ENCODE measurements at places on chromosomes 6 and 20. TPM values are rescaled to one million over a fixed set of nuclear protein-coding genes. Genes with fewer than 3 reads are reported as not detected.

The TP53TG5 gene
- not detected for total RNA-seq

The JPH2 gene
- 5.3 TPM for total RNA-seq

The MCHR2 gene
- total RNA-seq = not detected

The NINL gene
- 6.0 TPM for total RNA-seq

The CFAP61 gene
- total RNA-seq = not detected

The ULBP2 gene
- total RNA-seq = 0.94 TPM

The MEP1A gene
- total RNA-seq = not detected

The SLC16A10 gene
- not detected for total RNA-seq

The VGLL2 gene
- not detected for total RNA-seq

The CST1 gene
- total RNA-seq = not detected

The SSR1 gene
- total RNA-seq = 68.9 TPM

The HELZ2 gene
- 22.2 TPM for total RNA-seq

The UBD gene
- not detected for total RNA-seq

The RTEL1 gene
- total RNA-seq = 7.3 TPM

The SYNE1 gene
- total RNA-seq = 49.7 TPM

The GTSF1L gene
- not detected for total RNA-seq

The TRIM10 gene
- total RNA-seq = not detected

The PHIP gene
- total RNA-seq = 10.0 TPM

The MGME1 gene
- total RNA-seq = 1.5 TPM

The NUS1 gene
- total RNA-seq = 15.1 TPM

The PSMB9 gene
- 11.1 TPM for total RNA-seq

The WFDC13 gene
- not detected for total RNA-seq

The ARG1 gene
- not detected for total RNA-seq

The NR2E1 gene
- not detected for total RNA-seq

The PANK2 gene
- total RNA-seq = 44.7 TPM

The LRFN2 gene
- total RNA-seq = not detected

The COL11A2 gene
- total RNA-seq = under 0.01 TPM

The ACTL10 gene
- 1.4 TPM for total RNA-seq

The OR2H2 gene
- not detected for total RNA-seq

The MRPL18 gene
- total RNA-seq = 67.7 TPM

The PSORS1C2 gene
- total RNA-seq = not detected

The CST5 gene
- total RNA-seq = not detected

The SYNGAP1 gene
- 2.6 TPM for total RNA-seq

The CCDC170 gene
- 0.94 TPM for total RNA-seq

The LYRM4 gene
- total RNA-seq = 23.6 TPM

Measured in pericardium fibroblast (primary cell).